Esophagus squamous epithelium (tissue), 5 donors: ENCODE measurements at places on chromosomes 12 and 14.

- DNase-seq, result no peak
These were observed 243.1 kb upstream of the FOXN3 start for GRCh38 chr14:89660166-89660565.

DNA sequence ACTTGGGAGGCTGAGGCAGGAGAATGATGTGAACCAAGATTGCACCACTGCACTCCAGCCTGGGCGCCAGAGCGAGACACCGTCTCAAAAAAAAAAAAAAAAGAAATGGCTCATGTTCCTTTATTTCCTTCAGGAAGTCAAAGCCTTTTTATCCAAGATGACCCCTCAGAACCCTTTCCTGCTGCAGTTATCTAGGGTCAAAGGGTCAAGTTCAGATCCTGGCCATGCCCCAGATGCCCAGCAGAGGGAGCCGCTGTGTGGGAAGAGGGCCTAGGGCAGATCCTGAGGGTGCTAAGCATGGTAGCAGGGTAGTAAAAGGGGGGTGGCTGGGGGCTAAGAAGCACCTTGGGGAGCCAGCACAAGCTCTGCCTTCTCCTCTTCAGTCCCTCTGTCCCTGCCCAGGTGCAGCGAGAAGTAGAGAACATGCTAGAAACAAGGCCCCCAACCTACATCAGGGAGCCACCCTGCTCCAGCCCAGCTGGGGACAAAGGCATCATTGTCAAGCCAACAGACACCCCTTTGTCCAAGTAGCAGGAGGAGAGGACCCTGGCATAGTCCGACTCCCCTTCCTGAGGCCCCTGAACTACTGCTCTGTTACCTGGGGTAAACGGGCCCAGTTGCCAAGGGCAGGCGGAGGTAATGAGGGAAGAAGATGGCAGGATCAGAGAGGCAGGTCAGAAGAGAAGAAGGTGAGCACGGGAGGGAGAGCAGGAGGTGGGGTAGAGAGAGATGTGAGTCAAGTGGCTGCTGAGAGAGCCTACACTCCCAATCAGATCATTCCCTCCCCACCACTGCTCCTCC lies 6.5 kb downstream of the NFE2 start:
- no peak for DNase-seq

DNA sequence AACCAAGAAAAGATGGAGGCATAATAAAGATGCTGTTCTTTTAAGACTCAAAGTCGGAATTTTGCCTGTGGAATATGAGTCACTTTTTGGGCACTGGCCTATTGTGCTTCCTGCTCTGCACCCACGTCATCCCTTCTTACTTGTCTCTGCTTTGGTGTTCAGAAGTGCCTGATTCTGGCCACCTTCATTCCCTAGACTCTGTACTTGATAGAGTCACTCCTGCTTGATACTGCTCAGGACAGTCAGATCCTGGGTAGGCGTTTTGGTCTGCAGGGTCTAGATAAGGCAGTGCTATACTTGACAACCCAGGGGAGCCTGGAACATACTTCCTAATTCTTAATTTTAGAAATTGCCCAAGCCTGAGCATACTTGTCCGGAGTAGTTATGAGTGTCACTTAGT lies 1.9 kb downstream of the LRRK2 start:
- no peak for DNase-seq

DNA sequence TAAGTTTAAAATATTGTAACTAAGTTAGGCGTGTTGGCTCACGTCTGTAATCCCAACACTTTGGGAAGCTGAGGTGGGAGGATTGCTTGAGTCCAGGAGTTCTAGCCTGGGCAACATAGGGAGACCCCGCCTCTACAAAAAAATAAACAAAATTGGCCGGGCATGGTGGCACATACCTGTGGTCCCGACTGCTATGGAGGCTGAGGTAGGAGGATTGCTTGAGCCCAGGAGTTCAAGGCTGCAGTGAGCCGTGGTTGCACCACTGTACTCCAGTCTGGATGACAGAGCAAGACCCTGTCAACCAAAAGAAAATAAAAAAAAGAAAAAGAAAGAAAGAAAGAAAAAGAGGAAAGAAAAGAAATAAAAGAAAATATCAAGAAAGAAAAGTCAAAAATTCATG lies 72.5 kb downstream of the TSPAN11 start:
- no peak for DNase-seq

DNA sequence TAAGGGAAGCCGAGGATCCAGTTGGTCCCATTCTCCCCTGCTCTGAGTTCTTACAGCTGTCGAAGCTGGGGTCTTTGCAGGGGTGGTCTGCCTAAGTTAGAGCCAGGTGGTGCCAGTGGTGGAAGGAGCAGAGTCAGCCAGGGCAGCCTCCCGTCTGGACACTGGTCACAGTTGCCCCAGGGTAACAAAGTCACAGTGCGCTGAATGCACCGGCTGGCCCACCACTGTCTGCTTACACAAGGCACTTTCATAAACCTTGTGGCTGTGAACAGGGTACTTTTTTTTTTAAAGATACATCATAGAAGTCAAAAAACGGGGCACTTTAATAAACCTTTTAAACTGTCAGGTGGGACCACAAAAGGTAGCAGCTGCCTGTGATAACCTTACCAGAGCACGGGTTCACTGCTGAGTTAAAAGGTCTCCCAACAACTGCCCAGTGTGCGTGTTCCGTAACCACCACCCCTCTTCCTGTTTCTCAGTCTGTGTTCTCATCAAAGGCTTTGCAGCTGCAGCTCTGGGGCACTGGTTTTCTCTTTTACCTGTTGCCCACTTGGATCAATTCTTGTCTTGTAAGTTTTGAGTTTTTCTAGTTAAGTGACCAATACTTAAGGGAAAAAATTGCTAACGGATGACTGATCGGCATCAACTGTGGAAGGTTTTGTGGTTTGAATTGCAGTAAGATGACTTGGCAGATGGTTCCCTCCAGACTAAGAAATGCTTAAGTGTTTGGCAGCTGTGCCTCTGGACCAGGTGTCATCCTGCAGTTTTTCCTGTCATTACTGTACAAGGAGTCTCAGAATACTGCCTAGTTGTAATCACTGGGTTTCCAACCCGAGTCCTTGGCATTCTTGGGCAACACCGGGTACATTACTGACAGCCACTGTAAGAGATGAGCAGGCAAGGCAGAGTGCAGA lies 55.9 kb downstream of the DYNC1H1 start:
- DNase-seq, result no peak

- no peak for DNase-seq
These were observed 12.5 kb downstream of the PCNX1 start for GRCh38 chr14:70919774-70920173.

DNA sequence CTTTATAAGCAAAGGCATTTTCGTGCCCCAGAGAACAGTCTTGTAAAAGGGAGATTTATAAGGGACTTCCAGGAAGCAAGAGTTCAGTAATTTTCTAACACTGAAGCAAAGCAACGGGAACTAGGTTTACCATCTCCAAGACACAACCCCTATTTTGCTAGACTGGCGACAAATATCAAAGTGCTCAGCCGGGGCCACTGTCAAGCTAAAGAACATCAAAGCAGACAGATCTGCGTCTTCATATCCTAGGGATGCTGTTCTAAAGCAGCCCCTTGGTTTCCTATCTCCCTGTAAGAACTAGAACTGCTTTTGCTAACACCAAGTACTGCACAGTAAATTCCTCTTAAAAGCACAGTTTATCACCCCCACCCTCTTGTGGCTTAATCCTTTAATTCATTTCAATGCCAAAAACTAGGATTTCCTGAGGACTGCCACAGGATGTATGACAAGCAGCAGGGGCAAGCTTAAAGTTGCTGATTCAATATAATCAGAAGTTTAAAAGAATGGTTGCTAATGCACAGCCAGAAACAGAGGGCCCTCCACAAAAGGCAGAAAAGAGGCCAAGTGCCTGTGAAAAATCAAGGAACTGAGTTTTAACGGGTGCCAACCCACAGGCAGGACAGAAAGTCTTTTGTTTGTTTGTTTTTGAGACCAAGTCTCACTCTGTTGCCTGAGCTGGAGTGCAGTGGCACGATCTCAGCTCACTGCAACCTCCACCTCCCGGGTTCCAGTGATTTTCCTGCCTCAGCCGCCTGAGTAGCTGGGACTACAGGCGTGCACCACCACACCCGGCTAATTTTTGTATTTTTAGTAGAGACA lies 44.0 kb upstream of the ISM2 start:
- DNase-seq, result no peak

- no peak for DNase-seq
These were observed 56.3 kb downstream of the FGD4 start for GRCh38 chr12:32455607-32456071.

DNA sequence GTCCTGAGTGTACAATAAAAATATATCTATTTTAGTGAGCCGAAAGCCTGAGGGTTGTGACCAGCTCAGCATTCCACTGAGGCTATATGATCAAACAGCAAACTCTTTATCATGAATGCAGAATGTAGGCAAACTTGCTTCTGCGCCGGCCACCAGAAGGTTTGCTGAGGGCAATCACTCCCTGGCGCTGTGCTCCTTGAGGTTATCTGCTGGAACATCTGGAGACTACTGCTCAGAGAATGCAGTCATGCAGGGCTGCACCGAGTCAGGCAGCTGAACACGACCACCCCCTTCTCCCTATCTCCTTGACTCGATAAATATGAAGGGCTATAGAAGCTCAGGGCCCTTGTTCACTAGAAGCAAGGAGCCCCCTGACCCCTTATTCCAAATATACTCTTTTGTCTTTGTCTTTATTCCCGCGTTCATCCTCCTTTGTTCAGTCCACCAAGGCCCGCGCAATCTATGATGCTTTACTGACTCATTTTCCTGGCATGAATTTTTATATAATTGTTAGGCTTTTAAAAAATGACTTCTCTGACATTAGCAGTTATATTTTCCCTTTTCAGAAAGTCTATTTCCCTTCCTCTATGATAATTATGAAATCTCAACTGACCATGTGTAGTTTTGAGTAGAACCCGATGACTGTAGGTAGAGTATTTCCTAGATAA lies 1089.3 kb downstream of the SLC16A7 start:
- no peak for DNase-seq

DNA sequence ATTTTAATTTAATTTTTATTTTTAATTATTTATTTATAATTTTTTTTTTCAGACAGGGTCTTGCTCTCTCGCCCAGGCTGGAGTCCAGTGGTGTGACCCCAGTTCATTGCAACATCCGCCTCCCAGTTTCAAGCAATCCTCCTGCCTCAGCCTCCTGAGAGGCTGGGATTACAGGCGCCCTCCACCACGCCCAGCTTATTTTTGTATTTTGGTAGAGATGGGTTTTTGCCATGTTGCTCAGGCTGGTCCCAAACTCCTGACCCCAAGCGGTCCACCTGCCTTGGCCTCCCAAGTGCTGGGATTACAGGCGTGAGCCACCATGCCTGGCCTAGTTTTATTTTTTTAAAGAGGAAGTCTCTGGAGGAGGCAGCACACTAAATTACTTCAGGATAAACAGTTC lies 13.7 kb upstream of the PEBP1 start:
- no peak for DNase-seq

DNA sequence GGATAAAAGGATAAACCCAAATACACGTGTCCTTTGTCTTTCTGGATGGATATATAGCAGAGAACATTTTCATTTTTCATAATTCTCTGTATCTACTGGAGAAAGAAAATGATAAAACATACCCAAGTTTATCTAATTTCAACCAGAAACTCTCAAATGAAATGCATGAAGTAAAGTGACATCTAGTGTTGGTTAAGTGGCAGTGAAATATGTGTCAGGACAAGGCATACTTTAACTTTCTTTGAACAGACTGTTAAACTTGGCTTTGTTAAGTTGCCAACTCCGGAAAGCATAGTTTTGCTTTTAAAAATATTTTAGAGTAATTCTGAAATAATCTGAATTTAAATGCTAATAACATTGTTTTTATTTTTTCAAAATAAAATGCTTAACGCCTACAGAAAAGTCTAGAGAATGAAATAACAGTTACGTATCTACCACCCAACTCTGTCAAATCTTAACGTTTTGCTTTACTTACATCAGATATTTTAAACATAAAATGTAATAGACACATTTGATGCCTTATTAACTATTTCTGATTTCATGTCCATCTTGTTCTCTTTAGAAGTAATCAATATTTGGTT lies 25.2 kb upstream of the NTN4 start:
- DNase-seq, result no peak

- DNase-seq, result no peak
These were observed 75.2 kb downstream of the LRRC74A start for GRCh38 chr14:76901171-76902055.

DNA sequence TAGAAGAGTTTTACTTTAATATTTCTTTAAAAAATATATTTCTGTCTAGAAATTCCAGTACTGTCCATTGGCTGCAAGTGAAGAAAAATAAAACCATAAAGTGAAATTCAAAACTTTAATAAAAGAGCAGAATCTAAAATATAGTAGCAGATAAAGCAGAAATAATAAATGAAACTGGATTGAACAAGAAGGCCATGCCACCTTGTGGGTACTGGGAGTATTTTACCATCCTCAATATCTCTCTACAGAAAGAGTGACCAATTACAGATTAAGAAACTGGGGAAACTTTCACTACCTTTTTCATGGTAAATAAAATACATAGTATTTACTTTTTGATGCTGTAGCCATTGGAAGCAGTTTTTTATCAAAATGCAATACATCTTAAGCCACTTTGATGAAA lies 220.5 kb downstream of the BCAT1 start:
- no peak for DNase-seq

DNA sequence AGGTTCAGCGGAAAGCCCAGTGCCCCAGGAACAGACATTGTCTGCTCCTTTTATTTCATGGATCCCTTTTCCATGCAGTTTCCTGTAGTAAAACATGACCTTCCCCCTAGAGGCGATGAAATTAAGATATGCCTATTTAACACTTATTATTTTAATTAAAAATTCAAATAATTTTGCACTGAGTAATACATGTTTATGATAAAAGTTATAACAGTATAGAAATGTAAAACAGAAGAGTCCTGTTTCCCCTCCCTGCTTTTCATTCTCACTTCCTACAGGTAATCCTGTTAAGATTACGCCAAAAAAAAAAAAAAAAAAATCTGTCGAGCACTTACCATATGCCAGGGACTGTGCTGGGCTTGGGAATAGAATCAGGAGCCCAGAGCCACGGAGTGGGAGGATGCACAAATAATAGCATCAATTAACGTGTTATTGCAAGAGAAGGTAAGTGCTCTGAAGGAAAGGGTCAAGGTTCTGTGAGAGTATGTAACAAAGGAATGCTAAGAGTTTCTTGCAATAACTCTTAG lies 830 bp upstream of the LPCAT3 start:
- DNase-seq, result no peak

DNA sequence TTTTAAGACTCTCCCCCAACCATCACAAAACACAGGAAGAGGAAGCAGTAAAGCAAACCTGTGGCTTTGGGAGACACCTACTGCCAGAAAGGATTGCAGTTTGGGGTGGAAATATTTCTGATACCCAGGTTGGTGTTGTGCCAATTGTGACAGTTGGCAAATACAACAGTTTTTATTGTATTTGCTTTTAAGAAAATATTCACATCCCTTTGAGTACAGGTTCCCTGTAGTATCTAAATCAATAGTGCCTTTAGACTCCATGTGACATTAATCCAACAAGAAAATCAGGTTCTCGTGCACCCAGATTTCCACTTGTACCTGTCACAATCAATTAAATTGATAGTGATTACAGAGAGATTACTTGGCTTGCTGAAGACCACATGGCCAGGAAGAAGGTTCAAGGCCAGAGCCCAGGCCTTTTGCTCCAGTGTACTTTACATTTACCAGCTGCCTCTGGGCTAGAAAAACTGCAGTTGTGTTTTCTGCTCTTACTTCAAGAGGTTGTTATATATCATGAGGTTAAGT lies 361.2 kb downstream of the ATP23 start:
- no peak for DNase-seq
